ENCODE measurements at places on chromosomes 12 and 14. TPM values are rescaled to one million over a fixed set of nuclear protein-coding genes. Genes with fewer than 3 reads are reported as not detected.

The ANAPC7 gene
- total RNA-seq = 35.1 TPM

DNA sequence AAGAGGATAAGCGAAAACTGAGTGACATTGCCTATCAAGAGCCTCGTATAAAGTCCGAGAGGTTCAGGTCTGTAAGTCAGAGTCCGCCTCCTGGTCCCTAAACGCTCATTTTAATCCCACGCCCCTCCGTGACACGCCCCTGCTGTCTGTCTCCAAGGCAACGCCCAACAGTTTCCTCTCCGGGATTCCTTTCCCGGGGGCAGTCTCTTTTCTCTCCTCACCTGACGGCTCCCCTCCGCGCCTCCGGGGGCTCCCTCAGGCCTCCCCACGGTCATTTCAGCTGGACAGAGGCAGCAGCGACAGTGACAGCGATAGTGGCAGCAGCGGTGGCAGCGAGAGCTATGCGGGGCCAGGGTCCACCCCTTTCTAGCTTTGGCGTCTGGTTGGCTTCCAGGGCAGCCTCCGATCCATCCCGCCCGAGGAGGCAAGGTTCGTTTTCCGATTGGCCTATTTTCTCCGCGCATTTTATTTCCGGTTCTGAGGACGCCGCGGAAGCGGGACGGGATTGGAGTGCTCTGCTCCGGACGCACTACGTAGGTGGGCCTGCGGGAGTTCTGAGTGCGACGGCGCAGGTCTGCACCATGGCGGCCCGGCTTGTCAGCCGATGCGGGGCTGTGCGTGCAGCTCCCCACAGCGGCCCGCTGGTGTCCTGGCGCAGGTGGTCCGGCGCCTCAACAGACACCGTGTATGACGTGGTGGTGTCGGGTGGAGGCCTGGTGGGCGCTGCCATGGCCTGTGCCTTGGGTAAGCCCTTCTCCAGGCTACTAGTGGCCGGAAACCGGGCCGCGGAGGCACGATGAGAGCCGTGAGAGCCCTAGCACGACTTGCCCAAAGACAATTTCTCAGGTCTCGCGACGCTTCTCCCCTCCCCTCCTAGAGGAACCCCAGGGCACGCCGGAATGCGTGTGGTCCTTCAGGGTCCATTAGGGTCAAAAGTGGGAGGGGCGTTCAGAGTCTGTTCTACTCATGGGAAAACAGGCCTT, at the start of the genes COQ6 and FAM161B:
Gene COQ6 (plus strand): TSS at position 551 of the 983 bp plus-strand sequence. CDS start 31 bp downstream, at position 582.
Gene FAM161B (minus strand): TSS at position 343 of the 983 bp plus-strand sequence. CDS start 68 bp downstream, at position 275.
- H3K4me1 ChIP-seq = peaks cover 6% of the 10 kb centered on the region
- DNase-seq = peak; percentile 97
- peaks cover 48% of the 10 kb centered on the region for H3K36me3 ChIP-seq
- H3K27me3 ChIP-seq = no peaks in the 10 kb centered on the region
- peak within 1 kb of the TSS; percentile 89 for H3K4me3 ChIP-seq

DNA sequence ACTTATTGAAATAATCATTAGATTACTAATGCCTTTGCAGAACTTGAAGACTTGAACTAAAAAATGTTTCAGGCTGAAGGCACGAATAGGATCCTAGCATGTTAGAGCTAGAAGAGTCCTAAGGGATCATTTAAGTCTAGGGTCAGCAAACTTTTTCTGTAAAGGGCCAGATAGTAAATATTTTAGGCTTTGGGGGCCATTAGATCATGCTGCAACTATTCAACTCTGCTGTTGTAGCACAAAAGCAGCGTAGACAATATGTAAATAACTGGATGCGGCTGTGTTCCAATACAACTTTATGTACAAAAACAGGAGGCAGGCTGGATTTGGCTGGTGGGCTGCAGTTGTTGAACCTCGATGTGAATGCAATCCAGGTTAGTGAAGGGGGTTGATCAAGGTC, 221.7 kb downstream of the ATP23 start:
- no peaks in the 10 kb centered on the region for H3K36me3 ChIP-seq
- no peaks in the 10 kb centered on the region for H3K4me1 ChIP-seq
- no peak overlapping the region for H3K4me3 ChIP-seq
- no peak overlapping the region for H3K27ac ChIP-seq

GRCh38 chr12:57674691-57675090, 19.2 kb upstream of the OS9 start:
- no peak for DNase-seq
- no peaks in the 10 kb centered on the region for H3K36me3 ChIP-seq
- no peaks in the 10 kb centered on the region for H3K4me1 ChIP-seq
- H3K27me3 ChIP-seq = no peaks in the 10 kb centered on the region

GRCh38 chr12:132622437-132623071, 4.0 kb downstream of the P2RX2 start:
- peaks cover 17% of the 10 kb centered on the region for H3K36me3 ChIP-seq
- peaks cover 20% of the 10 kb centered on the region for H3K27me3 ChIP-seq
- no peak overlapping the region for H3K27ac ChIP-seq
- peak; percentile 76 for DNase-seq
- peaks cover 8% of the 10 kb centered on the region for H3K4me1 ChIP-seq

GRCh38 chr12:30964896-30965612, 38.5 kb downstream of the TSPAN11 start:
- H3K4me1 ChIP-seq = peaks cover 15% of the 10 kb centered on the region
- H3K4me3 ChIP-seq = no peak overlapping the region
- no peaks in the 10 kb centered on the region for H3K36me3 ChIP-seq
- no peak for DNase-seq
- no peaks in the 10 kb centered on the region for H3K27me3 ChIP-seq
- no peak overlapping the region for H3K27ac ChIP-seq

- H3K27ac ChIP-seq = no peak overlapping the region
- H3K4me1 ChIP-seq = peaks cover 13% of the 10 kb centered on the region
- no peak overlapping the region for H3K4me3 ChIP-seq
- peaks cover 62% of the 10 kb centered on the region for H3K36me3 ChIP-seq
- no peak for DNase-seq
- H3K27me3 ChIP-seq = no peaks in the 10 kb centered on the region
Observed at GRCh38 chr12:106431839-106432411, 74.4 kb downstream of the POLR3B start.

Data from heart left ventricle (tissue), 16 donors.